Effector memory CD8-positive, alpha-beta T cell (primary cell): ENCODE measurements at places on chromosomes 6 and 20.

DNA sequence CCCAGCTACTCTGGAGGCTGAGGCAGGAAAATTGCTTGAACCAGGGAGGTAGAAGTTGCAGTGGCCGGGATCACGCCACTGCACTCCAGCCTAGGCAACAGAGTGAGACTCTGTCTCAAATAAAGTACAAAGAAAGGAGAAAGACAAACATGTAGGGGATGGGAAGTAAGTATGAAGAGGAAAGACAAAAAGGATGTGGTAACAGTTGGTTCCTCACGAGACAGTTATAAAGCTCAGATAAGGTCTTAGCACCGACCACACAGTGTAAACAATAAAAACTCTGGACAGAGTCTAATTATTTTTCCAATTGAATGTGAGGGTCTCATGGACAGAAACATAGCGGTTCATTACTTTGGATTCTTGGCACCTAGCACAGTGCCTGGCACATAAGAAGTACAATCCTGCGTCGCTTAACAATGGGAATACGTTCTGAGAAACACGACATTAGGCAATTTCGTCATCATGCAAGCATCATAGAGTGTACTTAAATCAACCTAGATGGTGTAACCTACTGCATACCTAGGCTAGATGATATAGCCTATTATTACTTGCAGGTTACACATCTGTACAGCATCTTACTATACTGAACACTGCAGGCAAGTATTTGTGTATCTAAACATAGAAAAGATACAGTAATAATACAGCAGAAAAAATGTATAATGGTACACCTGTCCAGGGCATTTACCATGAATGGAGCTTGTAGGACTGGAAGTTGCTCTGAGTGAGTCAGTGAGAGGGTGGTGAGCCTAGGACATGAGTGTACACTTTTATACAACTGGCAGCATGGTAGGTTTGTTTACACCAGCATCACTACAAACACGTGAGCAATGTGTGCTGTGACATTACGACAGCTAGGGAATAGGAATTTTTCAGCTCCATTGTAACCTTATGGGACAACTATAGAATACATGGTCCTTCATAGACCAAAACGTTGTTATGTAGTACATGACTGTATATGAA lies 38.2 kb downstream of the MBOAT1 start:
- no peak for DNase-seq
- no peaks in the 10 kb centered on the region for H3K27me3 ChIP-seq
- peak overlapping the region; percentile 36 for H3K27ac ChIP-seq

GRCh38 chr6:149268768-149269167 lies 48.7 kb upstream of the TAB2 start:
- DNase-seq, result no peak
- H3K27me3 ChIP-seq, result peaks cover 31% of the 10 kb centered on the region
- H3K36me3 ChIP-seq, result no peaks in the 10 kb centered on the region
- H3K4me1 ChIP-seq, result peaks cover 12% of the 10 kb centered on the region

DNA sequence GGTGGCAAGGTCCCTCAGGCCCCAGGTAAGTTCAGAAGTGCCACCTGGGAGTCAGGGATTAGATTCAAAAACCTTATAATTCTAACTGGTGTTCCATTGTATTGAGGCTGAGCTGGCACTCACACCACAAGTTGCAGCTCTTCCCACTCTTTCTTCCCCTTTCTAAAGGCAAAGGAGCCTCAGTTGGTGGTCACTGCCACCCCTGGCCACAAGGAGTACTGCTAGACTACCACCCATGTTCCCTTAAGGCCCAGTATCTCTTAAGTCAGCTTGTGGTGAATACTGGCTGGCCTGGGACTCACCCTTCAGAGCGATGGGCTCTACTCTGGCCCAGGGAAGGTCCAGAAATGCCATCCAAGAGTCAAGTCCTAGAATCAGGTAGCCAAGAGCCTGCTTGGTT lies 421.1 kb upstream of the KHDRBS2 start:
- no peak overlapping the region for H3K4me3 ChIP-seq
- no peak overlapping the region for H3K27ac ChIP-seq
- DNase-seq, result no peak
- no peaks in the 10 kb centered on the region for H3K4me1 ChIP-seq
- no peaks in the 10 kb centered on the region for H3K27me3 ChIP-seq

- peaks cover 3% of the 10 kb centered on the region for H3K36me3 ChIP-seq
- no peak overlapping the region for H3K4me3 ChIP-seq
- peaks cover 34% of the 10 kb centered on the region for H3K4me1 ChIP-seq
These were observed 10.2 kb downstream of the CASS4 start for GRCh38 chr20:56422076-56422823.

DNA sequence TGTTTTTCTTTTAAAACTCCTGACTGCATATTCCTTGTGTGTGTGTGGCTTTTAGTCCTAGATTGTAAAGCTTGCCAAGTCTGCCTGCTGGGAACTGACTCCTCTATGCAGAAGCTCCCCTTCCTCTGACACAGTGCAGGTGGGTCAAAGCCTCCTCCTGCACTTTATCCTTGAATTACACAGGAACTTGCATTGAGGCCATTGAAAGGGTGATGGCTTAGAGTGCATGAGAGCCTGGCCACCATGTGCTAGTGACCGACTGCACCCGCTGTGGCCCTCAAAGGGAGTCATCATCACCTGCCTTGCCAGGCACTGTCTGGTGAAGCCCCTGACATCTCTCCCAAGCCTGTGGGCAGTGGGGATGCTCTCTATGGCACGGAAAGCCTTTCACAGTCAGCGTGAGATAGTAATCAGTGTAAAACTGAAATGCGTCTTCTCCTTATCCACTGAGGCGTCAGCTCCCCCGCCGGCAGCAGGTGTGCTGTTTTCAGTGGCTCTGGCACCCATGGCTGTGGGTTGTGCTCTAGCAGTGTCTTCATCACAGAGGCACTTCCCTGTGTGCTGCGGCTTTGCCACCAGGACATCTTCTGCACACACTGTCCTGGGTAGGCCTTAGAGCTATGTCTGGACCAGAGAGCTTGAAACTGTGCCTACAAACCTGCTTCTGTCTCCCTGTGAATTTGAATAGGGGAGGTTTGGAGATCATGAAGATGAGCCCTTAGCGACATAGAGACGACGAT lies 87.9 kb downstream of the THBS2 start:
- DNase-seq, result no peak
- H3K4me1 ChIP-seq, result no peaks in the 10 kb centered on the region
- H3K27ac ChIP-seq, result no peak overlapping the region
- H3K27me3 ChIP-seq, result peaks cover 67% of the 10 kb centered on the region

- peak overlapping the region; percentile 16 for H3K27ac ChIP-seq
- H3K4me3 ChIP-seq, result no peak overlapping the region
- no peaks in the 10 kb centered on the region for H3K27me3 ChIP-seq
- H3K4me1 ChIP-seq, result peaks cover 33% of the 10 kb centered on the region
These were observed 104.8 kb downstream of the NCOA3 start for GRCh38 chr20:47606414-47606982.

GRCh38 chr6:36776167-36776566 lies 63.1 kb downstream of the CPNE5 start:
- H3K36me3 ChIP-seq, result no peaks in the 10 kb centered on the region
- H3K4me3 ChIP-seq, result no peak overlapping the region
- H3K27ac ChIP-seq, result no peak overlapping the region
- peaks cover 8% of the 10 kb centered on the region for H3K4me1 ChIP-seq

- no peaks in the 10 kb centered on the region for H3K4me1 ChIP-seq
- peaks cover 37% of the 10 kb centered on the region for H3K27me3 ChIP-seq
- H3K27ac ChIP-seq, result no peak overlapping the region
- no peak overlapping the region for H3K4me3 ChIP-seq
- H3K36me3 ChIP-seq, result no peaks in the 10 kb centered on the region
- DNase-seq, result no peak
These were observed 423.2 kb upstream of the JARID2 start for GRCh38 chr6:14822679-14823078.

- peak overlapping the region; percentile 29 for H3K27ac ChIP-seq
- H3K36me3 ChIP-seq, result peaks cover 3% of the 10 kb centered on the region
These were observed 248.5 kb downstream of the BTBD9 start for GRCh38 chr6:38391206-38391605.

DNA sequence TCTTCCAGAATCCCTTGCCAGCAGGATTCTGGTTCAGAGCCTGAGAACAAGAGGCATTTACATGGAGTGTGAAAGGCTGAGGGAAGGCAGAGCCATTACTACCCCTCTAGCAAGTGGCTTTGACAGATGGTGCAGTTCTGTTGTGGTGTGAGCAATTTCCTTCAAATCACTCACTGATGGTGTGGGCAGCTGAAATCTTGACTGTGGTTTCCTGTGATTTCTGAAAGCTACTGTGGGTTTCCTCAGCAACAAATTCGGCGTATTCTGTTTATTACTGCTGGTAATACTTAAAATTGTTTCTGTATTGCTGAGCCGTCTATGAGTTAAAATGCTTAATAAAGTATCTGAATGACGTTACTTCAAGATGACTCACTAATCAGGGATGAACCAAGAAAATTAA lies 181.5 kb upstream of the TCF21 start:
- DNase-seq, result no peak
- H3K27me3 ChIP-seq, result no peaks in the 10 kb centered on the region
- no peaks in the 10 kb centered on the region for H3K4me1 ChIP-seq

DNA sequence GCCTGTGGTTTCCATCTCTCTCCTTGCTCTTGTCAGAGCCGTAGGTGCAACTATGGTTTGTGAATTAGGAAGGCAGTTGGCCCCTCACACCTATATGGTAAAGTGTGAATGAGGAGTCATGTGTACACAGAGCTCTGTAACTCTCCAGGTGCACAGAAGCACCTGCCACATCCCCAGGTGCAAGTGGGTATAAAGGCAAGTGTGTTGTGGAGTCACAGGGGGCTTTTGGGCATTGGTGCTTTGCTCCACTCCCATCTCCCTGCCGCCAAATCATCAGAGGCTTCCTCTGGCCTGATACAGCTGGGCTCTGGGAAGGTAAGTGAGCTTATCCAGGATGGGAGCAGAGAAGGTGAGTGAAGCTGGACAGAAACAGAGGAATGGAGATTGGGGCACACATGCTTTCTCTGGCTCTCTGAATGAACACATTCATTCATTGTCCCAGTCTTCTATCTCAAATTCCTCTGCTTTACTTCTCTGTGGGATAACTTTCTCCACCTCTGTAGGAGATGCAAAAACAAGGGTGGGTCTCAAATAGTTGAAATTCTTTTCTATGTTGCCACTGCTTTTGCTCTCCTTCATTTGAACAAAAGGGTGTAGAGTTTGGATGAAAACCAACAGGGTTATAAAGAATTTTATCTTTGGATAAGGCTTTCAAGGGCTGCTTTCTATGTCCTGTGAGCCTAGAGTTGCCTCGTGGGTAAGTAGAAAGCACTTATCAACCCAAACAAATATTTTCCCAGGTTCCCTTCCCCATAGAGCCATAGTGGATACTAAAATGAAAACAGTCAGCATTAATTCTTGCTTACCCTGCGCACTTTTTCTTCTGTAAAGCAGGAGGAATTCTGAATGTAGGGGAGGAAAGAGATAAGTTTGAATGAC lies 45.0 kb upstream of the RIPOR2 start:
- peak overlapping the region; percentile 71 for H3K27ac ChIP-seq
- H3K4me1 ChIP-seq, result peaks cover 29% of the 10 kb centered on the region
- H3K36me3 ChIP-seq, result no peaks in the 10 kb centered on the region
- peak overlapping the region; percentile 42 for H3K4me3 ChIP-seq

DNA sequence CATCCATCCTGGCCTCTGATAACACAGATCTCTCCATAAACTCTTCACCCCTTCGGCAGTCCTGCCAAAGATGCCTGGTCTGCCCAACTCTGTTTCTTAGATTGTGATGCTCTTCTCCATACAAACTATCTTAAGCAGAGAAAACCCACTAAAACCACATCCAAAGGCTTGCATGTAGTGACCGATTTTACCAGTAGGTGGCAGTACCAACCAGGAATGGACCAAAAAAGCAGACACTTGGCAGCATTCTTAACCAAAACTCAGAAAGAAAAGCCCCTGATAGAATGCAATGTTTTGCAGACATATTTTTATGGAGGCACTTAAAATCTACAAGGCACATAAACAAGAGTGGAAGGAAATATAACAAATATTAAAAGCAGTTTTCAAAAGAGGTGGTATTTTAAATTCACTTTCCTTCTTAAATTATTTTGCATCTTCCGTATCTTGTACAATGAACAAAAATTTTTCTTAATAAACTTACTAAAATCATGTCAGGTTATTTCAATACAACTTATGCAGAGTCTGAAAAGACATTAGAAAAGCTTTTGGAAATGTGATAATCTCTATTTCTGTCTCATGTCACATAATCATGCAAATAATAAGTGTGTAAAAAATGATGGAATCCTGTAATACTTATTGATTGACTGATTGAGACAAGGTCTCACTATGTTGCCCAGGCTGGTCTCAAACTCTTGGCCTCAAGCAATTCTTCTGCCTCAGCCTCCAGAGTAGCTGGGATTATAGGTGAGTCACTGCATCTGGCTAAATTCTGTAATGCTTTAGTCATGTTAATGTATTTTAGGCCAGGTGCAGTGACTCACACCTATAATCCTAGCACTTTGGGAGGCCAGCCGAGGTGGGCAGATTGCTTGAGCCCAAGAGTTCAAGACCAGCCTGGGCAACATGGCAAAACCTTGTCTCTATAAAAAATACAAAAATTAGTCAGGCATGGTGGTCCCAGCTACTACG lies 29.4 kb downstream of the LRP11 start:
- H3K4me1 ChIP-seq, result peaks cover 1% of the 10 kb centered on the region
- H3K27ac ChIP-seq, result no peak overlapping the region
- no peak overlapping the region for H3K4me3 ChIP-seq
- peaks cover 6% of the 10 kb centered on the region for H3K27me3 ChIP-seq

GRCh38 chr6:704046-704445 lies 11.1 kb upstream of the EXOC2 start:
- H3K27me3 ChIP-seq, result peaks cover 11% of the 10 kb centered on the region
- no peaks in the 10 kb centered on the region for H3K36me3 ChIP-seq
- no peak overlapping the region for H3K4me3 ChIP-seq
- H3K4me1 ChIP-seq, result no peaks in the 10 kb centered on the region
- no peak for DNase-seq
- no peak overlapping the region for H3K27ac ChIP-seq

DNA sequence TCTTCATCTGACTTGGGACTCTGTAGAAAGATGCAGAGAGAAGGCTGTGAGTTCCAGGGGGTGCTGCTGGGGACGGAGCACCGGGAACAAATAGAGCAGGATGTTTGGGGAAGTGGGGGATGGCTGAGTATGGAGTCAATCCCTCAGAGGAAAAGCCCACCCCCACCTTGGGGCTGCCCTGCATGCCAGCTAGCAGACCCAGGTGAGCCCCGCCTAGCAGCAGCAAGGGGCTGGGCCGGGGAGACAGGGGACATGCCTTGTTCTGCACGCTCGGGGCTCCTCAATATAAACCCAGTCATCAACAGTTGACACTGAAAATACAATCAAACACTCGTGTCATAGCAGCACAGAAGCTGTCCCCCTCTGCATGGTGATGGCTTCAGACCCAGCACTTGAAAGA lies 74.6 kb downstream of the NINL start:
- H3K27me3 ChIP-seq, result no peaks in the 10 kb centered on the region
- no peak overlapping the region for H3K4me3 ChIP-seq
- no peak for DNase-seq
- no peaks in the 10 kb centered on the region for H3K4me1 ChIP-seq

- peaks cover 18% of the 10 kb centered on the region for H3K27me3 ChIP-seq
- no peak overlapping the region for H3K4me3 ChIP-seq
- no peak overlapping the region for H3K27ac ChIP-seq
- no peaks in the 10 kb centered on the region for H3K4me1 ChIP-seq
These were observed 29.3 kb upstream of the XRN2 start for GRCh38 chr20:21273755-21274386.

- DNase-seq, result no peak
- no peaks in the 10 kb centered on the region for H3K27me3 ChIP-seq
- H3K4me3 ChIP-seq, result no peak overlapping the region
These were observed 906.8 kb downstream of the GRIK2 start for GRCh38 chr6:102300350-102300749.

GRCh38 chr20:58694241-58695083 lies 1.9 kb downstream of the NPEPL1 start:
- peak overlapping the region; percentile 76 for H3K4me3 ChIP-seq
- H3K27me3 ChIP-seq, result no peaks in the 10 kb centered on the region
- no peak overlapping the region for H3K27ac ChIP-seq
